CD4-positive, alpha-beta T cell treated with Interferon gamma for 1 hour (primary cell): ENCODE measurements at places on chromosomes 2 and 18.

GRCh38 chr2:3204031-3204821, 173.4 kb downstream of the EIPR1 start:
- DNase-seq: no peak

- no peak for DNase-seq
These were observed 11.1 kb upstream of the CABYR start for GRCh38 chr18:24127735-24128134.

- DNase-seq: no peak
These were observed 95.8 kb downstream of the SPP2 start for GRCh38 chr2:234146087-234146826.

GRCh38 chr2:121501031-121501430, 29.6 kb upstream of the RNU4ATAC start:
- no peak for DNase-seq

DNA sequence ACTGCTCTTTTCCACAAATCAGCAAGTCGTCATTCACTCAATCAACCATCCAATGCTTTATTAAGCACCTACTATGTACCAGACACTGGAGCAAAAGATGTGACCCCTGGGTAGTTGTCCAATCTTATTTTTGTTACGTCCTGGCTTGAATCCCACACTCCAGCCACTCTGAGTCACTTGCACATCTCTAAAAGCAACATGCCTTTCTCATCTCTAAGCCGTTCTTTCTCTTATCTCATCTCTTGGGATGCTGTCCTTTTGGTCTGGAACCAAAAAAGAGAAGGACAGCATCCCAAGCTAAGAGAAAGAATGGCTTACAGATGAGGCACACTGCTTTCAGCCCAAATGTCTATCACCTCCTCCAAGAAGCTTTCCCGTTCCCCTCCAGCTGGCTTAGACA, 58.8 kb downstream of the RNF152 start:
- DNase-seq: no peak

DNA sequence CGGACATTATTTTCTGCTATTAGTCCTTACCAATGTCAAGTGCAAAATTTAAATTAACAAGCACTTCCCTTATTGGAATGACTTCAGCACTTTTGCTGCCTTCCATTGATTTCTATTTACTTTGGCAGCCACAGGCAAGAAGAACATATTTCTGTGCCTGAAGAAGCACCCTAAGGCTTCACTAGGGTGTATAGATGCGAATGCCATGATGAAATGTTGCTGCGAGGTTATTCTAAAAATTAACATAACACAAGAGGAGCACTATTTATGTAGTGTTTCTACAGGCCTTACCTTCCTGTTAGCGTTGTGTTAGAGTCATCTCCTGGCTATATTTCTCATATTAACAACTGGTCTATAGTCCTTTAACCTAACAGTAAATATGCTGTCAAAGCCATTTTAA, 365.0 kb upstream of the HNRNPA3 start:
- no peak for DNase-seq

DNA sequence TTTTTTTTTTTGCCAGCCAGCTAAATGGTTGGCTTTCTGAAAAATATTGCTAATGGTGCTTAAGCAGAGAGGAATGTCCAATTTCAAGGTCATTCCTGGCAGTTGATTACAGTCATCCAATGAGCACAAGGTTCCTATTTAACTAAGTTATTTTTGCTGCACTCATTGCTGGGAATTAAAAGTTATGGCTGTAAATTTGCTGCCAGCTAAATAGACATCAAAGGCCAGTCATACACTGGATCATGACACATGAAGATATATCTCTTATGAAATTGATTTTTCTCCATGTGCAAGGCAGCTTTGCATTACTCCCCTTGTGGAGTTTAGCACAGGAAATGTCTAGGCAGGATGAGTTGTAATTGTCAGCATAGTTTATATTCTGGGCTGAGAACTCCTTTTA, 1898.4 kb upstream of the CELF4 start:
- no peak for DNase-seq

- no peak for DNase-seq
These were observed 5.5 kb downstream of the SERPINE2 start for GRCh38 chr2:224033601-224034000.

- DNase-seq: no peak
These were observed 10.0 kb upstream of the THADA start for GRCh38 chr2:43605851-43606250.

DNA sequence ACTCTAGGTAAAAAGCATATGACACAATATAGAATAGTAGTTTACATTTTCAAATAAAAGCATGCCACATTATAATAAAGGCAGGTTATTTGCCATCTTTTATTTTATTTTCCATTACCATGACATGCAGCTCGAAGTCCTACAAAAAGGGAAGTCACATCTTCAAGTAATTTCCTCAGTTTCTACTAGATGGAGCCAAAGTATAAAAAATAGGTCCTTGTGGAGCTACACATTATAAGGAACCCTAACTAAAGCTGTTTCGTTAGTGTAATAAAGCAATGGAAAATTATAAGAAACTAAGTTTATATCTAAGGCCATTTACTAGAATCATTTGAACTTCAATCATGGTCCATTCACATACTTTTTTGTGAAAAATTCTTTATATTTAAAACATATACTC, 674.5 kb downstream of the KCNJ3 start:
- DNase-seq: no peak

DNA sequence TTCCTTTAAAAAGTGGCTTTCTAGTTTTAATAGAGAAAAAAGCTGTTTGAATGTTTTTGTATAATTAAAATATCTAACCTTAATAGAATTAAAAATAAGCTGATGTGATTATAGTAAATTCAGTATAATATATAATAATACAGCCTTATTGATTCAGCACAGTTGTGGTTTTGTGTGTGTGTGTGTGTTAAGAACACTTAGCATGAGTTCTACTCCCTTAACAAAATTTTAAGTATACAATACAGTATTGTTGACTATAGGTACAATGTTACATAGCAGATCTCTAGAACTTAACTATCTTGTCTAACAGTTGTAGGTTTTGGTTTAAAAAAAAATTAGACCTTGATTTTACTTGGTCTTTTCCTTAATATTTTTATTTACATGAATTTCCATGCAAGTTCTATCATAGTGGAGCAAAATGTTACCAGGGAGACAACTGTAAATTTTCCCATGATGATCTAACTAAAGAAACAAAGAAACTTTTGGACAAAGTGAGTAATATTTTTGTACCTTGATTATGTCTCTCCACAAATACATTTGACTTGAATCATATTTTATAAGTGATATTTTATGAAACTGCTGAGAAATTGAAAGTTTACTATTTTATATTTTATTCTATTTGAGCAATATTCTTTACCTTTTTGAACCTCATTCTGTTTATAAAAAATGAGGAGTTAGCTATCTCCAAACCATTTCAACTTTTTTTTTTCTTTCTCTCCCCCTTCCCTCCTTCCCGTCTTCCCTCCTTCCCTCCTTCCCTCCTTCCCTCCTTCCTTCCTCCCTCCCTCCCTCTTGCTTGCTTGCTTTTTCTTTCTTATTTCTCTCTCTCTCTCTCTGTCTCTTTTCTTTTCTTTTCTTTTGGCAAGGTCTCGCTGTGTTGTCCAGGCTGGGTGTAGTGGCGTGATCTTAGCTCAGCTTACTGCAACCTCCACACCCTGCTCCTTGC, 46.3 kb downstream of the ZC3H6 start:
- DNase-seq: no peak

DNA sequence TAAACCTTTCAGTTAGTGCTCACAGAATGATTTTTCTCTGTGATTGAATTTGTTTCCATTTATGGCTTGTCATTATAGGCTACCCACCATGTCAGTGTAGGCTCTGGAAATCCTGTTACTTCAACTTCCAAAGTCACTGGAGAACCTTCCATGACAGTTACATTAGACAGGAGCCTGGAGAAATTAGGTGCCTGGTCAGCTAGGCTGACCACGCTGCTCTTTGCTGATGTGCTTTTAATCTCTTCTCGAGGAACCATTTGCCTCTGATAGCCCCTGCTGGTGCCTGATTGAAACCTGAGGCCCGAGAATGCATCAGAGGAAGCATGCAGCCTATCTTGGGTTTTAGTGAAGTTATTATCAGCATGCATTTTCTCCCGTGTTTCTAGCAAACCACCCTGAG, 29.6 kb upstream of the TTN start:
- DNase-seq: no peak

GRCh38 chr2:171726847-171727450, 39.7 kb downstream of the DYNC1I2 start:
- DNase-seq: no peak

DNA sequence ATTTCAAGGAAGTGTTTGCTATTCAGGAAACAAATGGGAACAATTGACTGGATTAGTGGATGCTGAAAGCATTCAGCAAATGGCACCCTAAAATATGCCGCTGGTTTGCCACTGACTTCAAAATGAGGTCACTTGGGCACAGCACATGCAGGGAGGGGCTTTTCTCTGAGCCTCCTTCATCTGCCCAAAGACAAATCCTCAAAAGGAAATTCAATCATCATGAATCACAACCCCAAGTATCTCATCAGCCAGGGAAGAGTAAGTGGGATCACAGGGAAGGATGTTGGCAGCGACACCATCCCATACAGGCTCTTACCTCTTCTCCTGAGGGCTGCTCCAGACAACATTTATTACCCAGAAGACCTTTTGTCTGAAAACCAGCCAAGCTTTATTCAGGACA, 14.4 kb upstream of the SP140L start:
- DNase-seq: no peak

GRCh38 chr2:67952066-67952465, 110.7 kb downstream of the C1D start:
- no peak for DNase-seq

GRCh38 chr2:127199223-127199622, 20.9 kb downstream of the CYP27C1 start:
- no peak for DNase-seq

GRCh38 chr2:234363011-234363487, 133.8 kb downstream of the ARL4C start:
- no peak for DNase-seq

DNA sequence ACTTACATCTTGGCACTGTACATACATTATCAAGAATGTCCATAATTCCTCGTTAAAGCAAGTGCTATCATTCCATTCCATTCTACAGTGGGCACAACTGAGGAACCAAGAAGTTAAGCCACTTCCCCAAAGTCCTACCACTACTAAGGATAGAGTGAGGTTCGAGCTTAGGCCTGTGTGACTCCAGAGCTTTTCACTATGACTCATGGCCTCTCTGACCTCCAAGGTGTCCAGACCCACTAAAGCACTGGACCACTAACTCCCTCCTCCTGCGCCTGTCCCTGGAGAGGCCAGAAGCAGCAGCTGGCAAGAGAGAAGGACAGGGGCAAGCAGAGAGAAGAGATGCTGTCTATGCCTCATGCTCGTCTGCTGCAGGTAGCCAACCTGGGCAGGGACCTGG, 117.0 kb downstream of the ZBTB7C start:
- DNase-seq: no peak

DNA sequence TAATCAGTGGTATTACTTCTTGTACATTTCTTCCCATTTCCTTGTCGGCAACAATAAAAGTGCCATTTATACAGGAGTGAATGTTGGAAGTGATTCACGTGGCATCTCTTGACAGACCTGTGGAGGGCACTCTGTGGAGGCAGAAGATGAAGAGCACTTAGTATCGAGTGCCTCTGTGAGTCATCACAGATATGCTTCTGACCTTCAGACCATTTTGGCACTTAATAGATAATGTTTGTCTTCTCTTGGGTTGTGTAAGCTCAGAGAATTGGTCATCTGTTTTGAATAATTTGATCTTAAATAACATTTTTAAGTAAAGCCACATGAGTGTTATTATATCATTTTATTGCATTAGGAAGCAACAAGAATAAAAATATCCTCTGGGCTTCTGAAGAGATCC, 305.5 kb downstream of the PTPRM start:
- DNase-seq: no peak

DNA sequence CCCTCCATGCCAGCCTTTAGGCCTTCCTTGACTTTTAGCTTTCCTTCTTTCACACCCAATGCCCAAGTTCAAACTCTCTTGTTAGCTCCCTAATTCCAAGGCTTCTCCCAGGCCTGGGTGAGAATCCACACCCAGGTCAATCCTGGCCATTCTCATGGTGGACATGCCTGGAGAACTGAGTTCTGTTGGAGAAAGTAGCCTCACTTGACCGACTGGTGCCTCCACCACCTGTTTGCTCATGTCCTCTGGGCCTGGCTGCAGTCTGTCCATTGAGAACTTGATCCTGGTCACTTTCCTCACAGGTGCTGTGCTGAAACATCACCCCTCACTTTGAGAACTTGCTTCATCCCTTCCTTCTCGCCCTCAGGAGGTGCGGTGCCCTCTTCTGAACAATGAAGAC, 189.1 kb upstream of the TWIST2 start:
- no peak for DNase-seq

DNA sequence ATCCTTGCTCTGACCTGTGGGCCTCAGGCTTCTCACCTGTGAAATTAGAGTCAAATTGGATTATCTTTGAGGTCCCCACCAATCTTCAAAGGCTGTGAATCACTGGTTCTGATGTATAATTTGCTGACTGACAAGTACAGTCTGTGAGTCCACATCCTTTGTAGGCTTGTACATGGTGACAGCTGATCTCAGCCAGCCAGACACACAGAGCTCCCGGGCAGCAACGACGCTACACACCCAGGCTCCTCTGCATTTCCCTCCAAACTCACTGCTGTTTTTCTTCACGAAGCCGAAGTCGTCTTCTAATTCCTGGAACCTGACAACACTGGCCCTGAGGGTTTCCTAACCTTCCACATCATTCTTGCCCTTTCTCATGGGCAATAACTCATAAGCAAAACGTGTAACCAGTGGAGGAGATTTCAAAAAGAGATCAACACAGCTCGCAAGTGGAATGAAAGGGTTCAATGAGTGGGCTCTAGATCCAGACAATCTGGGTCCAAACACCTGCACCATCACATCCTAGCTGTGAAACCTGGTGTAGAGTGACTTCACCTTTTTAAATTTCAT, 37.9 kb upstream of the EVA1A start:
- no peak for DNase-seq
